ENCODE measurements at places on chromosomes 2 and 18.

- no peak for DNase-seq
Observed at GRCh38 chr18:62061821-62062478, 124.9 kb downstream of the PIGN start.

GRCh38 chr2:215356948-215357461, 45.1 kb downstream of the ATIC start:
- DNase-seq, result no peak

DNA sequence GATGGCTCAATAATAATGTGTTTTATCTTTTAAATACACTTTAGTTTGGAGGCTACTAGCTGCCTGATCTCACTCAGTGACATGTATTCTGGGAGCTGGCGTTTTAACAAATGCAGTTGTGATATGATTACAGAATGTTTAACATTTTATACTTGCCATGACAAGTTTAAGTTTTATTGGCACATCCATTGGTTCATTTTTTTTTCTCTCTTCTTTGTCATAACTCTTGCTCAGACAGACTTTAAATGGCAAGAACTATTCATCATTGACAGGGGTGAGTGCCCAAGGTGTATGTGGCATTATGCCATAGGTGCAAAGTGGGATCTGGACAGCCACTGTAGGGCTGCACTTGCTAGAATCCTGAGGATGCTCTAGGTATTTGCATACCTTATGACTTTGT, 72.1 kb upstream of the MYL1 start:
- no peak for DNase-seq

GRCh38 chr2:177783835-177784744, 288.5 kb downstream of the PDE11A start:
- DNase-seq, result peak; percentile 96

- no peak for DNase-seq
Observed at GRCh38 chr2:185796758-185797157, 58.2 kb downstream of the FSIP2 start.

DNA sequence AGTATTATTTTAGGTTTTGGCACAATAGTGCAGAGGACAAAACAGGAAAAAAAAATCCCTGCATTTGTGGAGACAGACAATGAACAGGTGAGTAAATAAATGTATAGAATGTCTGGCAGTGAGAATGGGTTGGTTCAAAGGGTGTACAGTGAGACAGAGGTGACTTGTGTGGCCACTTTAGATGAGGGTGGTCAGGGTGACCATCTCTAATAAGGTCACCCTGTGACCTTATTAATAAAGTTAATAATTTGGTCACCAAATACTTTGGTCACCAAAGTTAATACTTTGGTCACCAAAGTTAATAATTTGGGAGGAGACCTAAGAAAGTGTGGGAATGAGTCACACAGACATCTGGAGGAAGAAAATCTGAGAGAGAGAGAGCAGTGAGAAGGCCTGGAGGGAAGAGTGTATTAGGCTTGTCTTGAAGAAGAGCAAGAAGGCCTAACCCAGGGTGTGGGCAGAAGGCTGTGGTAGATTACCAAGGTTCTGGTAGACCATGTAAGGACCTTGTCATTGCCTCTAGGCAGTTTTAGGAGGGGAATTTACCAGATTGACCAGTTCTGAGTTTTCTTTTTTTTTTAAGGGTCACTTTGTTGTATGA, 1368.4 kb upstream of the CELF4 start:
- DNase-seq, result no peak

DNA sequence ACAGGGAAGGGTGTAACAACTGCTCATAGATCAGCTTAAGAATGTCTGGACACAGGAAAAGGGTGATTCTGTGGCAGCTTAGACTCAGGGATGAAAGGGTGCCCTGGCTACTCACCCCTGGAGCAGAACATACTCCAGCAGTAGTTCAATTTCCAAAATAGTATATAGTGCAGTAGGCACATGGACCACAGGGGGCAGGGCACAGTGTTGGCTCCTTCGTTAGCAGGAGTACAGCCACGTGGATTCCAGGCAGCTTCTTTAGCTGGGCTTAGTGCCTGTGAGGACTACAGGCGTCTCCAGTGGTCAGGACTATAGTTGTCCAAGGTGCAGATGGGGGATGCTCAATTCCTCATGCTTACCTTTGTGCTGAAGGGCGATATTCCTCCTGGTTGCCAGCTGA, 277.5 kb upstream of the DDX18 start:
- DNase-seq, result no peak
